ENCODE measurements at places on chromosomes 2 and 18.
A peak's percentile ranks its signal among the peaks of the same experiment; 100 is the strongest.

GRCh38 chr2:196217116-196217515, 45.7 kb upstream of the STK17B start:
- no peak for DNase-seq

DNA sequence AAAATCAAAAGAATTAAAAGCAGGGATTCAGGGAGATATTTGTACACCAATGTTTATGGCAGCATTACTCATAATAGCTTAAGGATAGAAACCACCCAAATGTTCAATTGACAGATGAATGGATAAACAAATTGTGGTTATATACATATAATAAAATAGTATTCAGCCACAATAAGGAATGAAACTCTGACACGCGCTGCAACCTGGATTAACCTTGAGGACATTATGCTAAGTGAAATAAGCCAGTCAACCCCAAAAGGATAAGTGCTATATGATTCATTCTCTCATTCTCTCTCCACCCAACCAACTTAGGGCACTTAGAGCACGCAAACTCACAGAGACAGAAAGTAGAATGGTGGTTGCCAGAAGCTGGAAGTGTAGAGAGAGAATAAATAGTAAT, 216.8 kb upstream of the SLC14A2 start:
- peak; percentile 21 for DNase-seq

- DNase-seq: no peak
Measured at GRCh38 chr2:241479026-241479898, 29.1 kb downstream of the STK25 start.

GRCh38 chr18:46497129-46497528, 159.9 kb downstream of the LOXHD1 start:
- DNase-seq: peak; percentile 24

Measured in fibroblast of skin of right quadriceps (primary cell).